Foreskin keratinocyte (primary cell): ENCODE measurements at places on chromosomes 16 and 17. TPM values are rescaled to one million over a fixed set of nuclear protein-coding genes. Genes with fewer than 3 reads are reported as not detected.

GRCh38 chr17:27577121-27577761 is 53.7 kb upstream of the LGALS9 start:
- no peak for DNase-seq

DNA sequence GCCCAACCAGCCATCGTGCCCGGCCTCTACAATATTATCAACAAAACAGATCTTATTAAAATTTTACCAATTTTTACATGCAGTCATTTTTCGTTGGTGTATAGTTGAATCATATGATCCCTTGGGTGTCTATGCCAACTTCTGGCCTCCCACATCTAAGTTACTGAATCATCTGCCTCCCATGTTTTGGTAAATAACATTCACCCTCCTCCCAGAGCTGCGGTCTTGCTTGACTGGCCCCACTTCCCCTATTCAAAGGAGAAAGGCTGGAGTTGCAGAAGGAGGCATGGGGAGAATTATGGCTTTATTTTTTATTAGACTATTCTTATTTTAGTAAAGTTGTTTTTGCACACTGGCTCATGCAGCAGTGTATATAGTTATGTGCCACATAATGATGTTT is 18.5 kb upstream of the CCL23 start:
- DNase-seq, result no peak

The DHRS7B gene
- total RNA-seq, result 34.5 and 35.9 TPM in 2 replicates

DNA sequence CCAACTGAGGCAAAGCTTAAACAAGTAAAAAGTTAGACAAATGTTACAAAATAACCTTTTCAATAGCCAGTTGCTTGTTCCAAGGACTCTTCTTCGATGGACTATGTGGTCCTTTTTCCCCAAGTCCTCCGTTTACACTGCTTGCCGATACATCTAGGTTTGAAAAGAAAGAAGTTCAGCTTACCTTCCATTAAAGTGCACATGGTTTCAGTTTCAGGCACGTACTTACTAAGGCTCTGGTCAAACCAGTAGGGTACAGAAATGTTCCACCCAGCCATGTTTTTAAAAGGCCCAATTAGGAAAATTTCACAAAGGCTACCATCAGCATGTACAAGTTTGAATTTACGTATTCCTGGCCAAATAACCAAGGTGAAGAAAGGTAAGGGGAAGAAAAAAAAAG is 2.1 kb downstream of the SRSF2 start:
- no peak for DNase-seq

- no peak for DNase-seq
Measured at GRCh38 chr16:26505496-26505895, 561.2 kb upstream of the C16orf82 start.

- no peak for DNase-seq
Measured at GRCh38 chr17:82923366-82924113, 83.7 kb upstream of the ZNF750 start.

GRCh38 chr17:12566291-12566690 is 99.4 kb upstream of the MYOCD start:
- DNase-seq, result no peak

DNA sequence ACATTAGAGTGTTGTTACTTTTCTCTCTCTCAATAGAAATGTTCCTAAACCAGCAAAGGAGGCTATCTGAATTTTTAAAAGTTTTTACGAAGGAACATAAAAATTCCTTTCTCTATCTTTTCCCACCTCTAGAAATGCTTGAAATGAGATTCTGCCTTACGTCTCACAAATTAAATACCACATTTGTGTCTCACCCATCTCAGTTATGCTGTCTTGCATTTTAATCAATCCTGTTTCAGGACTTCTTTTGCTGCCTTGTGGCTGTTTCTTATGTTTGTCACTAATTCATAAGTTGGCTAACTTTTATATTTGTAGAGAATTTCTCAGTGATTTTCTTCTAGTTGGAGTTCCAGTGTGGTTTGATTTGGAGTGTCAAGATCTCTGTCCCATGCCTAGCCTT is 3.5 kb downstream of the OMG start:
- no peak for DNase-seq
